NCI-H510A (cell line): ENCODE measurements at places on chromosomes 3 and 15.

GRCh38 chr3:181690769-181691168, 21.0 kb upstream of the SOX2 start:
- no peak for DNase-seq

DNA sequence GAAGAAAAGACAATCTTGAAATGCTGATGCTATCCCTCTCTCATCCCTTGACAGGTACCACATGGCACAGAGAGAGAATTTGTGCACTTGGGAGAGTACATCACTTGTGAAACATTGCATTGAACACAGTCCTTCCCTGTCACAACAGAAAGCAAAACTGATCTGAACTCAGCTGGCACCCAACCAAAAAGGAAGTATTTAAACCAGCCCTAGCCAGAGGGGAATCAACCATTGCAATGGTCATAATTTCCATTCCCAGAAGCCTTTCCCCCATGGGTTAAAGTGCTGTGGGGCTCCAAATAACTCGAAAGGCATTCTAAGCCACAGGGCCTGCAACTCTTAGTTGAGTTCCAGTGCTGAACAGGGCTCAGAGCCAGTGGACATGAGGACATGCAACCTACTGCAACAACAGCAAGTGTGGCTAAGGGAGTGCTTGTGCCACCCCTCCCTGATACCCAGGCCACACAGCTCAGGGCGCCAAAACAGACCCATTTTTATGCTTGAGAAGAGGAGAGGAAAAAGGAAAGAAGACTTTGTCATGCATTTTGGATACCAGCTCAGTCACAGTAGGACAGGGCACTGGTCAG, 530.8 kb upstream of the BCHE start:
- DNase-seq, result no peak

DNA sequence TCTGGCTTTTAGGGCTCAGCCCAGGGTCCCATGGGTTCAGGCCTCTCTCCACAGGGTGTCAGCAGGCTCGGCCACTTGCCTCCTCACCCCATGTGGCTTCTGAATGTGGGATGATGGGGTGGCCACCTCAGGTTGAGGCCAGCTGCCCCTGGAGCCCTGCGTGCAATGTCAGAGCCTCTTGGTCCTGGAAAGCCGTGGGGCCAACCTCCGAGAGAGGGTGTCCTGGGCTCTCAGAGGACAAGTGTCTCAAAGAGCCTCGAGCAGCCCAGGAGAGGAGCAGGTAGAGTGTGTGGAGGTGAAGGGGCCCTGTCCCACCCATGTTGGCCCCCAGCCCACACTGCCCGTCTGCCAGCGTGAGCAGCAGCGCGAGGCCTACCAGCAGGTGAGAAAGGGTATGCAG, 86.0 kb downstream of the PLXNA1 start:
- no peak for DNase-seq

DNA sequence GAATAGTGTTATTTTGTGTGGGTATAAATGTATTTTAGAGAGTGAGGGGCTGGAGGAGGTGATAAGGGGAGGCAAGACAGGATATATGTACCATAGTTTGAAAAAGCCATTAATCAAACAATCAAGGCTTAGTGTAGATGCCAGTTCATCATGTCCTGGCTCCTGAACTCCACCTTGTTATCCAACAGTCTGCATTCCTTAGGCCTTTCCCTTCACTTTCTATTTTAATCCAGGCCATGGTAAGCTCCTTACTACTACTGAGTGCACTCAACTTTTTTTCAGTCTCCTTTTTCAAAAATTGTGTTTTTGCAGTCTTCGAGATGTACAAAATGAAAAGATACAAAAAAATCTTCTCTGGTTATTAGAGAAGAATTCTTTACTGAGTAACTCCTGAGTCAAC, 700.5 kb upstream of the NAALADL2 start:
- DNase-seq, result no peak
